Naive thymus-derived CD4-positive, alpha-beta T cell (primary cell): ENCODE measurements at places on chromosomes 16 and 17. TPM values are rescaled to one million over a fixed set of nuclear protein-coding genes. Genes with fewer than 3 reads are reported as not detected.

DNA sequence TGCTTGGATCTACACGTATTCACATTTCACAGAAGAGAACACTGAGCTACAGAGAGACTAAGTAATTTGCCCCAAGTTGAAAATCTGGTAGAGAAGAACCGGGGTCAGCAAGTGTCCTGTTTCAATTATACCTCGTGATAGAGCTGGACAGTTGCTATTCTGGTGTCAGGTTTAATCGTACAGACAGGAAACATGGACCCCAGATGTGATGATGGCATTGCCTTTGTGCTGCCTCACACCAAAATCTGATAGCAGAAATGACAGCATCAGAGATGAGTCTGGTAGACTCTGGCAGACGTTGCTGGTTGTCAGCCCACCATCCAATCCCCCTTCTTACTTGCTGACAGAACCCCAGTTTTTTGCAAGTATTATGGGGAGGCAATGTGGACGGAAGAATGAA is 112.1 kb upstream of the FOXF1 start:
- no peak overlapping the region for H3K4me3 ChIP-seq
- no peaks in the 10 kb centered on the region for H3K36me3 ChIP-seq
- no peak overlapping the region for H3K27ac ChIP-seq
- no peak for DNase-seq
- H3K27me3 ChIP-seq: no peaks in the 10 kb centered on the region

Gene NUDT16L1
- total RNA-seq: 65.4 TPM

DNA sequence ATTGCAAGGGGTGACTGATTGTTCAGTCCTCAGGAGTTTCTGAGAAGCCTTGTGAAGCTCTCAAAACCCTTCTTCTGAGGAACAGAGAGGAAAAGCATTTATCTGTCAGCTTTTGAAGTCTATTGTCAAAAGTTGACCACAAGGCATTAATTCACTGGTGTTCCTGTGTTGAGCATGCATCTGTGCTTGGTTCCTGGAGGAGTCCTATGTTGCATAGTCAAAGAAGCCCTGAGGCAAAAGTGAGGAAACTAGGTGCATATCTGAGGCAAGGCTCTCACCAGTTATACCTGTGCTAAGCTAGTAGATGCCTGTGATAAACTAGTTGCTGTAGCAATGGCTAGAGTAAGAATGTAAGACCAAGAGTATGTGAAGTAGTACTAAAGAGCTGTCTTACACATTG is 1.8 kb upstream of the HEATR6 start:
- no peak for DNase-seq
- H3K4me1 ChIP-seq: peaks cover 14% of the 10 kb centered on the region
- no peak overlapping the region for H3K27ac ChIP-seq
- no peak overlapping the region for H3K4me3 ChIP-seq
- no peaks in the 10 kb centered on the region for H3K27me3 ChIP-seq

DNA sequence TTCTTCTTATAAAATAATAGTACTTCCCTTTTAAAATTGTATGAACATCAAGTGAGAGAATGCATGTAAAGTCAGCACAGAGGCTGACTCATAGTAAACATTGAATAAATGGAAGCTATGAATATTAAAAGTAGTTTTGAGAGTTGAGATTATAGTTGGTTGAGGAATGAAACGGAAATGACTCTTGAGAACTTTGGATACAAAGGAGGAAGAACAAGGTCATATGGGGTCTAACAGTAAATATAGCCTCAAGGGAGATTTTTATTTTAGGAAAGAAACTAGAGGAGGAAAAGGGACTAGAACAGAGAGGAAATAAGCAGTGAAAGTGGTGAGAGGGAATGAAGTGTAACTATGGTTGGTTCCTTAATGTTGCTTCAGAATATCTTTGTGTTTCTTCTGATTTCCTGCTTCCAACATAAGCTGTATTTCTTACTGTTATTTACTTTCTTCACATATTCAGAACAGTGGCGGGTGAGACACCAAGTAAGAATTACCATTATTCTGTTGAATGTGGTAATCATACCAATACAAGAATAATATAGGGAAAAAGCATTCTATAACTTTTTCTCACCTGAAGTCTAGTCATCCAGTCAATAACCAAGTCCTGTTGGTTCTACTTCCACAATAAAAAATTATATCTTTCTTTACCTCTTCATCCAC is 165.1 kb downstream of the CHD9 start:
- H3K4me1 ChIP-seq: no peaks in the 10 kb centered on the region
- no peak overlapping the region for H3K27ac ChIP-seq
- no peaks in the 10 kb centered on the region for H3K27me3 ChIP-seq
- H3K36me3 ChIP-seq: no peaks in the 10 kb centered on the region

DNA sequence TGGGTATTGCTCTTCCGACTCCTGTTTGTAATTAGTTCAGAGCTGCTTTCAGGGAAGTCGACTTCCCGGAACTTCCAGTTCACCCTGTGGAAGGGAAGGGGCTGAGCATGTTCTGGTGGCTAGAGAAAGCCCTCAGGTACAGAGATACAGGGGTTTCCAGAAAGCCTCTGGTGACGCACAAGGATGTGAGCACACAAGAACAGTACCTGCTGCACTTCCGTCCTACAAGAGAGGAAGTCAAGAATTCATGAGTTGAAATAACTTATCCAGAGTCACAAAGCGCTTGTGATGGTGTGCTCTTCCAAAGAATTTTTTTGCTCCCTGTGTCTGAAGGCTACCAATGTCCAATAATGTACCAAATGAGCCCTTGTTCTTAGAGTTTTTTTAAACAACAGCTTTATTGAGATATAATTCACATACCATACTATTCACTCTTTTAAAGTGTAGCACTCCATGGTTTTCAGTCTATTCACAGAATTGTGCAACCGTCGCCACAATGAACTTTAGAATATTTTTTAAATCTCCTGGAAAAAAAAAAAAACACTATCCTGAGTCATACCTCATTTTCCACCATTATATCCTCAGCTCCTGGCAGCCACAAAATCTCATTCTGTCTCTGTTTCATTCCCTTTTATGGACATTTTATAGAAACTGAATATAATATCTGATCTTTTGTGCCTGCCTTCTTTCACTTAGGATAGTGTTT is 327.6 kb downstream of the CDH13 start:
- no peaks in the 10 kb centered on the region for H3K4me1 ChIP-seq
- no peak for DNase-seq
- H3K4me3 ChIP-seq: no peak overlapping the region
- H3K36me3 ChIP-seq: no peaks in the 10 kb centered on the region
